Ecto neural progenitor cell (in vitro differentiated cells): ENCODE measurements at places on chromosomes 7 and 10.

- DNase-seq: peak; percentile 69
Observed at GRCh38 chr10:97685395-97685958, 1.6 kb downstream of the AVPI1 start.

GRCh38 chr7:130838738-130839137, 104.7 kb upstream of the KLF14 start:
- no peak for DNase-seq

- no peak for DNase-seq
Observed at GRCh38 chr7:31343516-31344305, 3.2 kb upstream of the NEUROD6 start.

GRCh38 chr7:143382126-143382790, 1.1 kb downstream of the ZYX start:
- no peak for DNase-seq

DNA sequence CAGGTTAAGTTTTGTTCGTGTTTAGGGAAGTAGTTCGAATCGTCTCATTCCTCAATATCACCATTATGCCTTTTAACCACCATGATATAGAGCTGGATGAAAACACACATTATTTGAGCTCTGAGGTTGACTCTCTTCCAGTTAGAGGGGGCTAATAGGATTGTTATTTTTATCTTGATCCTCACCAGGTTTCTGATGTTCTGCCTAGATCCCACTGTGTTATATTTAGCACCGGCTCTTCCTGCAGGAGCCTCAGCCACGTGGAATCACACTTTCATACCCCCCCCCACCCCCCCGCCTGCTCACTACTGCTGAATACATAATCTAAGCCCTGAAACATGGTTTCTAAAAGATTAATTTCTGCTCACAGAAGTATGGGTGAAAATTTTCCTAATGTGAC, 88.3 kb downstream of the NRCAM start:
- DNase-seq: no peak

DNA sequence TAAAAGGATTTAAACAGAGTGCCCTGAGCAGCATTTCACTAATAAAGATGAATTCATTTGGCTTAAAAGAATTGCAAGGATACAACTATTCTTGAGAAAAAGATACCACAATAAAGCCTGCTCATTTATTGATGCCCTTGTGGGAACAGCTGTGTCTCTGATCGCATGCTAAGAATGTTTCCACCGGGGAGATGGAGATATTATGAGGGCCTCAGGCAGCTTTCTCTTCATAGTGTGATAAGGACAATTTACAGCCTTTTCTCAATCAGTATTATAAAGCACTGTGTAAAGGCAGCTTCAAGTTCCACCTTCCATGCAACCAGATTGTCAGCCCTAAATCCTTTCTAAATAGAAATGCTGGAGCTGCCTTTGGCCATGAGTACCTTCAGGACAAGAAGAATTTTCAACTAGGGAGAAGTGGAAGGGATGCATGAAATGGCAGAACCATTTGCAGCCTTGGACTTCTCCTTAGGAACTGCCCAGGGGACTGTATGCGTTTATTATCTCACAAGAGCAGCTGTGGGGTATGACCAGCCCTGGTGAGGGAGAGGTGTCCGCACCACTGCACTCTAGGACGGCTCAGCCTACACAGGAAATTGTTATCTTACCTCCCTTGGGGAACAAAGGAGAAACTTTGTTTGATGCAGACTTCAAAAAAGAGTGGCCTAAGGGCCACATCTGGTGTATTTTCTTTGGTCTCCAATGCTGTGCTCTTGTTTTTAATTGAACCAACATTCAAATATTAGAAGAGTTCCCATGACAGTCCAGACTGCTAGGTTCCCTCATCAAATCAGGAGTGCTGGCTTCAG, 116.9 kb upstream of the PCGF5 start:
- DNase-seq: no peak
